Sciatic nerve (tissue), 2 donors: ENCODE measurements at places on chromosomes 6 and 20. TPM values are rescaled to one million over a fixed set of nuclear protein-coding genes. Genes with fewer than 3 reads are reported as not detected.
A peak's percentile ranks its signal among the peaks of the same experiment; 100 is the strongest.

STX11 gene
- 7.1 TPM for total RNA-seq

- no peak for DNase-seq
Measured at GRCh38 chr20:1301031-1301529, 27.9 kb downstream of the SDCBP2 start.

DNA sequence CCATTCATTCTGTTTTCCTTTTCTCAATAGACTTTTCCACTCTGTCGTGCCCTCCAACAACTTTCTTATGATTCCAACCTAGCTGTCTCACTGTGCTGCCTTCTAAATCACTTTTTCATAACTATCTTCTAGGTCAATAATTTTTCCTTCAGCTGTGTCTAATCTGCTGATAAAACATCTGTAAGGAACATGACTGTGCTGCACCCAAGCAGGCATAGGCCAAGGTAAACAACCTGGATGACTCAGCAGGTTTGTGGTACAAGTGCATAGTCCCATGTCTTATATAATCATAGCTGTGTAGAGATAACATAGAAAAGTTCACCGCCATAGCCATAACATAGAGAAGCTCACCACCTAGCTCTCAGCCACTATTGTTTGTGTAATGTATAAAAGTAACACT lies 332.3 kb downstream of the PLCB1 start:
- DNase-seq, result no peak

DNA sequence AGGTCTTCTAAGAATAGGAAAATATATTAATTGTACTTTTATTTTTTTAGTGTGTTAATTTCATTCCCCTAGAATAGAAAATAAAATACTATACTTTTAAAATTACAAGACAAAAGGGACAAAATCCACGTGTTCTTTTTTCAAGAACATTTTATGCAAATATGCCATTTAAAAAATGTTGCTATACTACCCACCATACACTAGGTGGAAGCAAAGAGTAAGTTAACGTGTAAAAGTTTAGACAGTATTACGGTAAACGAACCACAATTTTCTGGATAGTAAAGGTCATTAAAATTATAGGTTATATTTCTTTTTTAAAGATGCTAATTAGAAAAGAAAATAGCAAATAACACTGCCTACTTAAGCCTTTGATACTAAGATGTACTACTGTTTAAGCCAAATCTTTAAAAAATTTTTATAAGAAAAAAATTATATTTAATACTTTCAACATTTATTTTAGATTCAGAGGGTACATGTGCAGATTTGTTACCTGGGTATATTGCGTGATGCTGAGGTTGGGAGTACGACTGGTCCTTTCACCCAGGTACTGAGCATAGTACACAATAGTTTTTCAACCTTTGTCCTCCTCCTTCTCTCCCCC lies 287.6 kb downstream of the PHF3 start:
- no peak for DNase-seq

DNA sequence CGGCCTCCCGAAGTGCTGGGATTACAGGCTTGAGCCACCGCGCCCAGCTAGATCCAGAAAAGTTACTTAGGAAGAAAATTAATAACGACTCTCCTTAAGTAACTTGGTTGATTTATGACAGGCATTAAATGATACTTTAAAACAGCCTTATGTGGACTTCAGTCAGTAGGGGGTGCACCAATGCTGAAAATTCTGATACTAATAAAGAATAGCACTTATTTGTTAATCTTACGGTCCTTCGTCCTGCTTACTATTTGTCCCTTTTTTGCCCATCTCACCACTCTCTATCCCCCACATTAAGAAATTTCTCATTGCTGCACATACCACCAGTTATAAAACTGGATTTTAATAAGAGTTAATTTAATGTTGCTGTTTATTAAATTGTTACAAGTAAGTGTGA lies 12.7 kb upstream of the PRELID3B start:
- DNase-seq, result no peak

UBE2C gene
- 0.80 TPM for total RNA-seq

GRCh38 chr6:139577763-139578604 lies 203.5 kb upstream of the CITED2 start:
- no peak for DNase-seq

- DNase-seq, result no peak
Measured at GRCh38 chr20:60201198-60201835, 243.1 kb downstream of the CDH26 start.

DNA sequence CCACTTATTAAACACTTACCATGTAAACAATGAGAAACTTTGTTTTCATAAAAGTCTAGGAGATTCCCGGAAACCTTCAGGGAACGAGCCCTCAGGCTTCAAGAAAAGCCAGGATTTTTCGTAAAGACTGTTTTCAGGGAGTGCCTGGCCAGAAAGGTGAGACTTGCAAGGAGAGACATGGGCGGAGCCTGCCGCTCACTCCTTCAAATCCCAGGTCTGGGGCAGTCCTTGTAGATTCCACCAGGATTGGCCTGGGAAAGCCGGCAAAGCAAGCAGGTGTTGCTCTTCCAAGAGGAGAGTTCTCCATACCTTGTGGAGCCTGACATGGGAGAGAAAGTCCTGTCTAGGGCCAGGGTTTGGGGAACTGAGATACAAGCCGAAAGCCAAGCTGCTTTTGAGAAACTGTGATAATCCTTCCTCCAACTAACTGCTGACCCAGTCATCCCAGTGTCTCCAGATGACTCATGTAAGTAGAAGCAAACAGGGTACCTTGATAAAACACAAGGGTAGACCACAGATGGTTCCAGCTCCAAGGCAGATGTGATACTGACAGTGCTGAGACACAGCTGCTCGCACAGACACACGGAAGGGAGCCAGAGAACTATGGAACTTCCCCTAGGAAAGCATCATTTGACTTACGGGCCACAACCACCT lies 69.4 kb upstream of the NAA20 start:
- no peak for DNase-seq

DNA sequence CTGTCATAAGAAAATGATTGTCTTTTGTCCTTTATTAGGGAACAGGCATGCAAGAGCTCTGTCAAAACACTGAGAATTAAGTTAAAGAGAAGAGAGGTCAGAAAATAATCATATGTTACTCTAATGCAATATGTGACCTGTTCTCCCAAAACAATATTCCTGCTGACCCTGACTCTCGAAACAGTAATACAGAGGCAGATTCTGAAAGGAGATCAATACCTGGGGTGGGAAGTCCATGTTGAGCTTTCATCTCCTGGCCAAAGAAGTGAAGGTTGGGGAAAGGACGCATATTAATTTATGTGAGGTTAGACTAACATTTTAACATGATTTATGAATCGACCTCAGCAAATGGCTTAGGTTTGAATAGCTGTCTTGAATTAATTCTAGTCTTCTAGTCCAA lies 243.0 kb downstream of the PTPRK start:
- no peak for DNase-seq

- no peak for DNase-seq
Measured at GRCh38 chr6:83119742-83120300, 52.4 kb downstream of the DOP1A start.

- peak; percentile 51 for DNase-seq
Measured at GRCh38 chr20:57387945-57388371, 3.2 kb upstream of the RBM38 start.

GRCh38 chr20:61871913-61872312 lies 193.8 kb downstream of the TAF4 start:
- no peak for DNase-seq

- no peak for DNase-seq
Measured at GRCh38 chr20:33386673-33387072, 14.6 kb downstream of the CDK5RAP1 start.

FHL5 gene
- total RNA-seq, result 13.2 TPM

SEMG1 gene
- not detected for total RNA-seq

DNA sequence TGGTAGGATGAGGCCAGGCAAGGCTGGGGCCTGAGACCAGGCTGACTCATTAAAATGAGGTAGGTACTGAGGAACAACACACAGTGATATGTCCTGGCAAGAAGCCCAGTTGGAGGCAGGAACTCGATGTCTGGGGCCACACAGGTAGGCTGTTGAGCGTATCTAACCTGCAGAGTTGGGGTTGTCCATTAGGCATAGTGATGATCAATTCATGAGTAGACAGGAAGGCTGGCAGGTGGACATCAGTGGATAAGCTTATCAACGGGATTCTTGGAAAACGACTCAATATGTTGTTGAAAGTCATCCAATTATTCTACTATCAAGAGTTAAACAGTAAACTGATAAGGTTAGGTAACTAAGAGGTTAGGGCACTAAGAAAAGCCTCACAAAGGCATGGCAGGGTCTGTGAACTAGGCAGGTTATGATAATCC lies 193.2 kb upstream of the COL21A1 start:
- no peak for DNase-seq

DNA sequence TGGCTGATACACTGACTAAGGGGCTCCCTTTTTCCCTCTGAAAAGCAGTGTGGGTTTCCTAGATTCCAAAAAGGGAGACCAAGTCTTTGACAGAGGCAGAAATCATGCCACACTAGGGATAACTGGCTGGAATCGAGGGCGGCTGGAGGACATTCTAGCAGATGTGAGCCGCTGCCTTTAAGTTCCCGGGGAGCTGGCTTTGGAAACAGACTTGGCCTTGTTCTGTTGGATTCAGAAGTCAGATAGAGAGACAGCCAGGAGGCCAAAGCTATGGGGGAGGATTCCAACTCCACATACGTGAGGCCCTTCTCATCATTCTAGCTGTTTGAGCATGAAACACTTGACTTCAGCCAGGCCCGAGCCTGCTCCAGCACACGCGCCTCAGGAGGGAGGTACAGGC lies 109.9 kb upstream of the FOXC1 start:
- no peak for DNase-seq

- DNase-seq, result no peak
Measured at GRCh38 chr6:14450133-14450504, 332.5 kb downstream of the CD83 start.

GRCh38 chr6:37525460-37526357 lies 26.0 kb upstream of the CCDC167 start:
- no peak for DNase-seq

DNA sequence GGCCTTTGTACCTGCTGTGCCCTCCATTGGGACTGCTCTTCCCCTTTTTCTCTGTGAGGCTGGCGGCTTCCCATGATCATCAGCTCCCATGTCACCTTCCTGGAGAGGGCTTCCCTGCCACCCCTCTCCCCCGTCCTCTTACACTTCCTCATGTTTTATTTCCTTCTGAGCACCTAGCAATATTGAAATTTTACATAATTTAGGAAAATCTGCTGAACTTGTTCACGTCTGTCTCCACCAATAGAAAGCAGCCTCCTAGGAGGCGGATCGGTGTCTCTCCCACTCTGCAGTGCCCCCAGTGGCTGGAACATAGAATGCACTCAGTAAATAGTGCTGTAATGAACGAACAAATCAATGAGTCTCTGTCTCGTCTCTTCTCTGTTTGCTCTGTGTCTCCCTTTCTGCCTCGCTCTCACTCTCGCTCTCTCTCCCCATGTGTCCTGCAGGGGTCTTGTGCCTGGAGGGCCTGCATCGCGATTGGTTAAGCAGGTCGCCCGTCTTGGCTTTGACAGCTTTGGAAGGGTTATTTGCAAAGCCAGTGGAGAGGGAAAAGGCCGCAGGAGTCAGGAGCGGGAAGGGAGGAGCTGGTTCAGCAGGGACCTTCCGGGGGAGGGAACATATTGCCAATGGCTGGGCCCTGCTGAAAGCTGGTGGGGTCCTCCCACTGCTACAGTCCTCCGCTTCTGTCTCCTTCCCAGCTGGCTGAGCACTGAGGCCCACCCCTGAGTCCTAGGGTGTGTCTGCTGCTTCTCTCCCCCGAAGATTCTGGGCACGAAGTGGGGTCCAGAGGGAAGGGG lies 12.1 kb upstream of the OCSTAMP start:
- DNase-seq, result peak; percentile 88

DNA sequence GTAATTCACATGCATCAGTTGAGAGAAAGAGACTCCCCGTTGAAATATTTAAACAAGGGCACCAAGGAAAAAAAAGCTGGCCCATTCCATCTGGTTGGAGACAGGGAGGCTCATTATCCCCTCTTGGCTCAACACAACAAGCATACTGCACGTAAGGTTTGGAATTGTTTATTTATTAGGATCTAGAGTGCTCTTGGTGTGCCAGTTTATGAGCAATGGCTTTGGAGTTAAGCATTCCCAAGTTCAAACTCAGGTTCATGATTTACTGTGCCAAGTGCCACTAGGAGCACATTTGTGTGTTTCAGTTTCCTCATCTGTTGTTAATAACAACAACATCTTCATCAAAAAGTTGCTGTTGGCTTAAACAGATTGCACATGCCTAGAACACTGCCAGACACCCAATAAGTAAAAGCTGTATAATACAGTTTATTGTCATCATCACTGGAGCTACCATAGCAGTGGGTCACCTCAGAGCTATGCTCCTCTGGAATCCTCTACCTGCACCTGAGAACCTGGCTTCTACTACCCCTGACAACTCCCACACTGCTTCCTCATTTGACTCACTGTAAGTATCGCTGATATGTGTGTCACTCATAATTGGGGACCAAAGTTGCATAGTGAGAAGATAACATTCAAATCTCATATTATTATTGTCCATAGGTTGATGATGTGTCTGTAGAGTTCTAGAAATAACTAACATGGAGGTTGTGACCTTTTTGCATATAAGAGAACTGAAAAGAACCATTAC lies 5.4 kb downstream of the SLC17A3 start:
- DNase-seq, result no peak

ELOVL4 gene
- total RNA-seq, result 1.2 TPM

ECI2 gene
- 43.5 TPM for total RNA-seq

GRCh38 chr20:37490663-37491350 lies 30.2 kb upstream of the NNAT start:
- no peak for DNase-seq
